HTR-8/SVneo (cell line): ENCODE measurements at places on chromosomes 1 and 21.

DNA sequence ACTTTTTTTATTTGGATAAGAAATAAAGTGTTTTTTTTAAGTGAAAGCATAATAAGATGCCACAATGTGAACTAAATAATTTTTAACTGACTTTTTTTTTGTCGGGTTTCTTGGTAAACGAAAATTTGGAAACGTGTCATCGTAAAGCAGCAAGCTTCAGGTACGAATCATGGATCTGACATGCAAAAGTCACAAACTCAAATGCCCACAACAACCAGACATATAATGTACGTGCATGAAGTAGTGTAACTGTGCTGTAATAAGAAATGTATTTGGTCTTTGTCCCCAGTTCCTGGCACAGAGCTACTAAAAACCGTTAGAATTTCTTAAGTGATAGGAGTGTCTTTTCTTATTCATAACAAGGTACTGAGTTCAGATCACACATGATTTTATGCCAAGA lies 44.3 kb upstream of the LRRC7 start:
- no peak for DNase-seq

- no peak for DNase-seq
Observed at GRCh38 chr21:36035381-36035791, 24.9 kb downstream of the SETD4 start.

- no peak for DNase-seq
Observed at GRCh38 chr1:54117815-54118563, 34.8 kb downstream of the CDCP2 start.

DNA sequence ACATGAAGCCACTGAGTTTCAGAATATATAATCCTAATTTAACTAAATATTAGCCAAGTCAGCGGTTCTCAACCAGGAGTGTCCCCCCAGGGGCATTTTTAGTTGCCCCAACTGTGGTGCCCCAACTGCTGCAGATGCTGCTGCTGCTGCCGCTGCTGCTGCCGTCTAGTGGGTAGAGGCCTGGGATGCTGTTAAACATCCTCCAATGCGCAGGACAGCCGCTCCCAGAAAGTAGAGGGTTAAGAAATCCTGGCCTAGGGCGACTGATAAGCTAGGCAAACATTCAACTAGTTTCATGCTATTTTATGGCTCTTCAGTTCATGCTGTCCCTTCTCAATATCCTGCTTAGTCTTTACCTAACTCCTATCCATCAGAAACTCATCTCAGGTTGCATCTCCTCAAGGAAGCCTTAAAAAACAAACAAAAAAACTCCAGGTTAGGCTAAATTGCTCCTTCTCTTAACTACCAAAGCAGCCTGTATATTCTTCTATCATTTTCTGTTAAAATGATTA lies 9.9 kb upstream of the DCAF6 start:
- DNase-seq: no peak

DNA sequence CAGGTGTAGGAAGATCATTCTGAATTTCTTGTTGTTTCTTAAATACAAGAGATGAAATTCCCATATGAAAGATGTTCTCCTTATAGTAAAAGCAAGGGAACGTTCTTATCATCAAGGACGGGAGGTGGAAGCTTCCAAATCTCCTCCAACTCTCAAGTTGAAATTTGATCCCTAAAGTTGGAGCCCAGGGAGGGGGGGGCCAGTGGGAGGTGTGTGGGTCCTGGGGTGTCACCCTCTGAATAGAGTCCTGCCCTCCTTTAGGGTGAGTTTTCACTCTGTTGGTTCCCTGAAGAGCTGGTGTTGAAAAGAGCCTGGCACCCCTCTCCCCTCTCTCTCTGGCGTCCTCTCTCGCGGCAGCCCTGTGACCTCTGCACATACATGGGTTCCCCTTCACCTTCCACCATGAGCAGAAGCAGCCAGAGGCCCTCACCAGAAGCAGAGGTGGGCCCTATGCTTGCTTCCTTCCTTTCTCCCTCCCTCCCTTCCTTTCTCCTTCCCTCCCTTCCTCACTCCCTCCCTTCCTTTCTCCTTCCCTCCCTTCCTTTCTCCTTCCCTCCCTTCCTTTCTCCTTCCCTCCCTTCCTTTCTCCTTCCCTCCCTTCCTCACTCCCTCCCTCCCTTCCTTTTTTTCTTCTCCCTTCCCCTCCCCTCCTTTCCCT lies 10.0 kb upstream of the TRIM17 start:
- no peak for DNase-seq

GRCh38 chr1:23543707-23544443 lies 12.8 kb upstream of the E2F2 start:
- no peak for DNase-seq

GRCh38 chr1:32390904-32391870 lies 3.1 kb downstream of the BSDC1 start:
- no peak for DNase-seq
